ENCODE measurements at places on chromosomes 2 and 18. TPM values are rescaled to one million over a fixed set of nuclear protein-coding genes. Genes with fewer than 3 reads are reported as not detected.

The ABCG5 gene
- total RNA-seq = not detected

The CRYBA2 gene
- not detected for total RNA-seq

The NTSR2 gene
- not detected for total RNA-seq

The FAP gene
- total RNA-seq = 3.3 TPM

The CABLES1 gene
- total RNA-seq = 40.5 TPM

The GAD1 gene
- 1.1 TPM for total RNA-seq

The TWIST2 gene
- total RNA-seq = 1.4 TPM

The EPHA4 gene
- total RNA-seq = 38.0 TPM

The SKA1 gene
- total RNA-seq = 0.31 TPM

The KCTD1 gene
- total RNA-seq = 83.7 TPM

The CDH7 gene
- not detected for total RNA-seq

The FSIP2 gene
- total RNA-seq = 1.2 TPM

The CHRNA1 gene
- total RNA-seq = not detected

The SERPINB8 gene
- total RNA-seq = 18.1 TPM

The PLB1 gene
- total RNA-seq = 6.8 TPM

The ASB18 gene
- total RNA-seq = not detected

The HOXD12 gene
- not detected for total RNA-seq

The DUSP2 gene
- total RNA-seq = 11.8 TPM

The SOWAHC gene
- total RNA-seq = 11.8 TPM

The UPP2 gene
- total RNA-seq = 0.19 TPM

The IHH gene
- 0.88 TPM for total RNA-seq

The SERPINB13 gene
- not detected for total RNA-seq

The ARPC2 gene
- total RNA-seq = 252 TPM

The SMPD4 gene
- 41.1 TPM for total RNA-seq

The CCDC141 gene
- 3.0 TPM for total RNA-seq

The TBC1D8 gene
- total RNA-seq = 47.9 TPM

The DTNB gene
- 28.1 TPM for total RNA-seq

The SPDYA gene
- total RNA-seq = 1.6 TPM

The CYS1 gene
- total RNA-seq = 245 TPM

The KCNG2 gene
- 0.76 TPM for total RNA-seq

The SLC16A14 gene
- total RNA-seq = 6.6 TPM

The CTDP1 gene
- 21.8 TPM for total RNA-seq

The DNAJC5G gene
- not detected for total RNA-seq

The ANKRD62 gene
- total RNA-seq = not detected

The CCDC102B gene
- 6.8 TPM for total RNA-seq

The EVA1A gene
- 28.1 TPM for total RNA-seq

The GRP gene
- total RNA-seq = not detected

The RUFY4 gene
- total RNA-seq = 0.69 TPM

The TDRD15 gene
- total RNA-seq = 0.06 TPM

The MOGAT1 gene
- total RNA-seq = not detected

The OSBPL6 gene
- total RNA-seq = 0.91 TPM

The COLEC12 gene
- total RNA-seq = 7.4 TPM

The CEBPZOS gene
- total RNA-seq = 38.3 TPM

The HAAO gene
- total RNA-seq = 16.2 TPM

The SCN7A gene
- 3.6 TPM for total RNA-seq

The OR6B2 gene
- not detected for total RNA-seq

The IL36A gene
- total RNA-seq = not detected

The AGXT gene
- total RNA-seq = 0.09 TPM

The TNFAIP6 gene
- total RNA-seq = 2.5 TPM

The KLHL41 gene
- 1.8 TPM for total RNA-seq

The ITGA4 gene
- 23.5 TPM for total RNA-seq
